Cardiac septum (tissue), 1 donor: ENCODE measurements at places on chromosomes 3 and 15. TPM values are rescaled to one million over a fixed set of nuclear protein-coding genes. Genes with fewer than 3 reads are reported as not detected.
A peak's percentile ranks its signal among the peaks of the same experiment; 100 is the strongest.

Gene SIDT1
- total RNA-seq = 0.89 TPM

Gene SLC15A2
- total RNA-seq = 0.92 TPM

Gene FRMD5
- 69.1 TPM for total RNA-seq

Gene TMEM39A
- 18.3 TPM for total RNA-seq

Gene CLSTN2
- total RNA-seq = 3.9 TPM

DNA sequence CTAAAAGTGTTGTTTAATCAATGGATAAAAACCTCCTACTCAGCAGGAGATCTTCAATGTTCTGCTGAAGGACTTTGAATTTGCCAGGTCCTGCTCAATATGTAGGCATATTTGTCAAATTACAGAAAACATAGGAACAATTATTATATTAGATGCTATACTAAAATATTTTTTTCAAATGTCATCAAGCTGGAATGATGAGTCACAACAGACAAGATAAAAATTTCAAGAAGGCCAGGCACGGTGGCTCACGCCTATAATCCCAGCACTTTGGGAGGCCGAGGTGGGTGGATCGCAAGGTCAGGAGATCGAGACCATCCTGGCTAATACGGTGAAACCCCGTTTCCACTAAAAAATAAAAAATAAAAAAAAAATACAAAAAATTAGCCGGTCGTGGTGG is 68.0 kb downstream of the AQP9 start:
- no peak for DNase-seq

GRCh38 chr15:40770147-40770721 is 454 bp downstream of the C15orf62 start:
- DNase-seq = no peak

DNA sequence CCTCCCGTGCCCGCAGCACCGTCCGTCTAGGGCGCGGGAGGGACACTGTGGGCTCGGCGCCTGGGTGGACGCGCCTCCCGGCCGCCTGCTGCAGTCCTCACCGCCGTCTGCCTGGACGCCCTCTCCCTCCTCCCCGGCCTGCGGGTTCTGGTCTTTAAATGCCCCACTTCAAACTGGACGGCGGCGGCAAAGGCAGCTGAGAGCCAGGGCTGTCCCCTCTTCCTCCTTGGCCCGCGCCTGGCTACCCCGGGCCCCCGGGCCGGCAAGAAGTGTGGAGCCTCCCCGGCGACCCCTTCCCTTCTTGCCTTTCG is 426 bp downstream of the CBLB start:
- DNase-seq = peak; percentile 84

GRCh38 chr15:74992619-74993018 is 2.7 kb upstream of the SCAMP5 start:
- no peak for DNase-seq

DNA sequence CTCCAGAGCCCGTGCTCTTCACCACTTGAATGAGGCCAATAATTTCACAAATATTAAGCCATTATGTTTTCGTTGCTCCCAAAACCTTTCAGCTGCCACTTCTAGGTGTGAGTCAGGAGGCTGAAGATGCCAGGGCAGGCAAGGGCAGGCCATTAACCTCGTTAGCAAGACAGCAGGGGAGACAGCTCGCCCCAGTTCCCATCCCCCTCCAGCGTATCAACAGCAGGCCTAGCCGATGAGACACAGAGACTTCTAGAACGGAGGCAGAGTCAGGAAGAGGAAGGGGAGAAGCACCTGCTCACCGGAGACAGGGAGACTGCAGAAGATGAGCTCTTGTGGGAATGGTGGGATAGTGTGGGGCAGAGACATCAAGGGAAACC is 28.0 kb upstream of the PLA2G4E start:
- DNase-seq = peak; percentile 7

GRCh38 chr3:13174011-13174802 is 101.0 kb upstream of the IQSEC1 start:
- DNase-seq = peak; percentile 44

- no peak for DNase-seq
Measured at GRCh38 chr3:115363071-115363470, 216.0 kb upstream of the ZBTB20 start.

GRCh38 chr3:108047987-108048386 is 42.8 kb downstream of the CD47 start:
- no peak for DNase-seq

GRCh38 chr15:71532994-71533393 is 277.4 kb upstream of the NR2E3 start:
- DNase-seq = no peak

- DNase-seq = no peak
Measured at GRCh38 chr3:106014518-106014917, 145.7 kb upstream of the CBLB start.

DNA sequence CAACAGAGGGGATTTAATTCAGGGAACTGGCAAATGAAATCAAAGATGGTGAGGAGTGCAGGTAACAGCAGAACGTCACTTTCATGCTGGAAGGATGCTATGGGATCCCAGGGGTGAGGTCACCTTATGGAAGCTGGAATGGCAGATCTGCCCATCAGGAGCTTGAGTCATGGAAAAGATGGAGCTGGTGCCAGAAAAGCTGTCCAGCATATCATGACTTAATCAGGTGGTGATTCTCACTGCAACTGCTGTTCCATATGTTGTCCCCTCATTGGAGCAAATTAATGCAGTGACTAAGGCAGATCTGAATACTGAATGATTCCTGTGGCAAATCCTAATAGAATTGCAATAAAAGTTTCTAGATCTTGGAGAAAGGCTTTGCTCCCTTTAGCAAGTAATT is 38.4 kb downstream of the HHLA2 start:
- no peak for DNase-seq

- DNase-seq = no peak
Measured at GRCh38 chr15:27408428-27408827, 437.4 kb downstream of the GABRG3 start.

GRCh38 chr3:139552632-139553365 is 13.3 kb upstream of the RBP1 start:
- no peak for DNase-seq

- no peak for DNase-seq
Measured at GRCh38 chr15:69876064-69876940, 221.4 kb downstream of the TLE3 start.

GRCh38 chr3:127822682-127823425 is 539 bp upstream of the MGLL start:
- DNase-seq = peak; percentile 81
